Activated T-helper 17 cell treated with anti-CD3 and anti-CD28 coated beads, Interleukin-2, amount 50 U/mL, for 72 hours (primary cell): ENCODE measurements at places on chromosomes 2 and 18. TPM values are rescaled to one million over a fixed set of nuclear protein-coding genes. Genes with fewer than 3 reads are reported as not detected.

Gene MAP3K19
- not detected for total RNA-seq

DNA sequence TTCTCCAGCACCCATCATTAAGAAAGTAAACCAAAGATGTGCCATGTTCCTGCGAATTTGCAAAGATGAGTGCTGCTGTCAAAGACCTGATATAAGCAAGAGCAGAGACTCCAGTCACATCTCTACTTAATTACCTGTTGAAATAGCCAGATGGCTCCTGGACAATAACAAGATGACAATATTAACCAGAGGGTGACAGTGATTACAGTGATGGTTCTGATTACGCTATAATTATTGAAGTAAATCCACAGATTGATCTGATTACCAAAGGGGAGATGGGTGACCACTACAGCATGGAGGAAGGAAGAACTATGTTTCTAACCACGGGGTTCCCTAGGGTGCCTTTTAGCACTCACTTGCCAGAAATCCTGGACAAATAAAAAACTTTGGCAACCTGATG, 36.5 kb upstream of the AFF3 start:
- no peak for ATAC-seq

Gene SERPINE2
- total RNA-seq: 25.4 TPM

- ATAC-seq: peak; percentile 76
Measured at GRCh38 chr2:201730651-201731285, 32.3 kb upstream of the MPP4 start.

Gene CPO
- total RNA-seq: not detected

DNA sequence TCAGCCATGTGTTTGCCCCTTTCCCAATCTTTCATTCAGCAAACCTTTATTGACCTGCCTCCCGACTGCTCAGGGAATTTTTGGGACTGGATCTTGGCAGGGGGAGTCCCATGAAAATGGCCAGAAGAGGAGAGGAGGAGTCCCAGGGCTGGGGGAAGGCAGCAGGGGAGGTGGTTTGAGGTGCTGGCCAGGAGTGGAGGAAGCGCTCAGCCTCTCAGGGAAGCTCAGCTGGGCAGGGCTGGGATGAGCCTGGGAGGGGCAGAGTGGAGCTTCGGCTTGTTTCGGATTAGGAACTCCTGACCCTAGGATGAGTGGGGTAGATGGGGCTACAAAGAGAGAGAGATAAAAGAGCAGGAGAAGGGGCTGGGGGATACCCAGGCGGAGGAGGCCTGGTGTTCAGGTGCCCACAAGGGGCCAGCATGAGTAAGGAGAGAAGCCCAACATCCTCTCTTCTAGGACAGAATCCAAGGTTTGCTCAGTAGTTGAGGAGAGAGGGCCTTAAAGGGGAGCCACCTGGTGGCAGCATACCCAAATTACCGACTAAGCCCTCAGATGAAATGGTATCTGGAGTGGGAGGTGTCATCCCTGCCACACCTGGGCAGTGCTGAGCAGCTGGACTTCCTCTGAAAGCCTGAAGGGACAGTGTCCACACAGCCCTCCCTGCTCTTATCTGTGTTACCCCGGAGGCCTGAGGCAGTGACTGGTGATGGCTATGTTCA, 91.1 kb downstream of the INHBB start:
- peak; percentile 31 for ATAC-seq

Gene DSG2
- 0.11 TPM for total RNA-seq

- no peak for ATAC-seq
Measured at GRCh38 chr2:148305476-148305875, 284.6 kb downstream of the MBD5 start.

Gene GAREM1
- total RNA-seq: 0.32 TPM

GRCh38 chr18:58272209-58272608, 228.2 kb downstream of the NEDD4L start:
- no peak for ATAC-seq

Gene MRO
- not detected for total RNA-seq

DNA sequence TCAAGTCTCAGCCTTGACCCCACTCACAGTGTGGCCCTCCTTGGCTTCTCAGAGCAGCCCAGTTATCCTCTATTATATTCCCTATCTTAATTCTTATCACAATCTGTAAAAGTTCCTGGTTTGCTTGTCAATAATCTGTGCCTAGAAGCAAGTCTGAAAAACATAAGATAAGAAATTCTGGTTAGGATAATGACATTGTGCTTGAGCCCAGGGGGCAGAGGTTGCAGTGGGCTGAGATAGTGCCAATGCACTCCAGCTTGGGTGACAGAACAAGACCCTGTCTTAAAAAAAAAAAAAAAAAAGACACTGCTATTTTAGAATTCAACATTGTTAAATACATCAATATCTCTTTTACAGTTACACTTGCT, 63.9 kb downstream of the TMEM131 start:
- no peak for ATAC-seq

- no peak for ATAC-seq
Measured at GRCh38 chr18:38895560-38895959, 1330.0 kb upstream of the CELF4 start.

DNA sequence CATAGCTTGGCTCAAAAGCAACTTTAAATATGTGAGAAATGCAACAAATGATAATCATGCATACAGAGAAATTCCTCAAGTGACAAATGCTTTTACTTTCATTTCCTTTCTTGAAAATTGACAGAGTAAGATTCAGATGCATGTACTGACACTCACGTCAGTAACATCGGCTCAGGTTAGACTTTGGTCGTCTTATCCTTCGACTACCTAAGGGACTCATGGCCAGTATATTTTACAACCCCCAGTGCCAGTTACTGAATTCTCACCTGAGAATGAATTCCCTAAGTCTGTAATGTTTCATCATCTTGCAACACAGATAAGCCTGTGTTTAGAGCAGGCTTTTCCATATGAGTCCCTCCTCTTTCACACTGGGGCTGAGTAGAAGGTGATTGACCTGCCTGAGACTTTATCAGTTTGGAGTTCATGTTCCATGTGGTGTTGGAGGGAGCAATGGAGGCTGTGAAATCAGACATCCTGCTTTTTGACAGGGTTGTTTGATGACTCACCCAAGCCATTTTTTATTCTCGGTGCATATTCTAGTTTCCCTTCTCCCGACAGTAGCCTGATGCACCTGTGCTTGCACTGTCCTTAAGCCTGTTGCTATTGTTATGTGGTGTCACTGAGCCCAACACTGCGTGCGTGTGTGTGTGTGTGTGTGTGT, 30.5 kb upstream of the ATP8B1 start:
- peak; percentile 46 for ATAC-seq

DNA sequence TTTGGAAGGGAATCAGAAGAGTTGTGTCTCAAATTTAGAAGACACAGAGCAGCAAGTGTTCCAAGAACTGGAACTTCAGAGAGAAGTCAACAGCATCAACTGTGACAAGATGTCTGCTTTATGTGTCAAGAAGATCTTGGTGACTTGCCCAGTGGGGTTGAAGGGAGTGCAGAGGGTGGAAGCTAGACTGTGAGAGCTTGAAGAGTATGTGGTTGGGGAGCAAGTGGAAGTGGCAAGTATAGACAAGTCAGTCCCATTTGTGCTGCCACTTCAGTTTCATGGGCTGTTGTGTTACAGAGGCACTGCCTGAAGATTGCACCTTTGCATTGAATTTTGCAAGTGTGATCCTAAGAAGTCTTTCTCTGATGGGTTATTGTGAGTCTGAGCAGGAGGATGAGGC, 68.7 kb upstream of the MC2R start:
- ATAC-seq: no peak

- ATAC-seq: no peak
Measured at GRCh38 chr2:3758906-3759305, 55.5 kb downstream of the DCDC2C start.

GRCh38 chr2:172947461-172948153, 128.0 kb upstream of the MAP3K20 start:
- ATAC-seq: no peak

Gene NAT8
- total RNA-seq: not detected

DNA sequence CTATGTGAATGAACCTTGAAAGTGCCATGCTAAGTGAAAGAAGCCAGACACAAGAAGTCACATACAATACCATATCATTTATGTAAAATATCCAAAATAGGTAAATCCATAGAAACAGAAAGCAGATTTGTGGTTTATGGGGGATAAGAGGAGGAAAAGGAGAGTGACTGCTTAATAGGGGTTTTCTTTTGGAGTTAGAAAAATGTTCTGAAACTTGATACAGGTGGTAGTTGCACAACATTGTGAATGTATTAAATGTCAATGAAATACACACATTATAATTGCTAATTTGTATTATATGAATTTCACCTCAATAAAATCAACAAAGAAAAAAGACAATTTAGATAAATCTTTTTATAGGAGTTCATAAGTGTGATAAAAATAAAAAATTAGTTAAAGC, 37.1 kb downstream of the MEMO1 start:
- ATAC-seq: no peak

- peak; percentile 6 for ATAC-seq
Measured at GRCh38 chr2:48328942-48329723, 200.8 kb upstream of the STON1 start.

- no peak for ATAC-seq
Measured at GRCh38 chr2:120203251-120204021, 19.8 kb downstream of the TMEM185B start.

Gene STK39
- 27.9 TPM for total RNA-seq

DNA sequence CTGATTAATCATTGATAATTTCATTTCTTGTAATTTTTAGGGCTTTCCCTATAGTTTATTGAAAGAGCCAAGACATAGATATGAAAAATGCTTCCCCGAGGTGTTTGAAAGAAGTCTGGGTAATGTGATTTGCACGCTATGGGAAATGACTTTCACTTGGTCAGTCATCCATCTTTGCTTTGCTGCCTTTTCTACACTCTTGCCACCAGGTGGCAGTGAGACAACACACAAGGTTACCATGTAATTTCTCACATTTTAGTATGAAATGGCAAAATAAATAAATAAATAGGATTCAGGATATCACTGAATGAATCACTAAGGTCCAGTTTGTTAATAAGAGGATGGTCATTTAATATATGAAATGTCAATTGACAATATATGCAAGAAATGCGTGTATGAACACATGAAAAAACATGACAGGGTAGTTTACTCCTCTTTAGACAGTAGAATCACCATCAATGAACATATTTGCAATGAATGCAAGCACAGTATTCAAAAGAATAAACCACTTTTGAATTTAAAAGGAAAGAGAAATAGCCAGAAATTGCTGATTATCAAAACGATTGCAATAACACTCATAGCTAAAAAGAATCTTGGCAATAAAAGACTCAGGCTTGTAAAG, 52.2 kb upstream of the KCNH7 start:
- ATAC-seq: peak; percentile 37

- no peak for ATAC-seq
Measured at GRCh38 chr18:61993831-61994230, 101.0 kb upstream of the RNF152 start.

GRCh38 chr2:168949324-168949723, 48.2 kb downstream of the G6PC2 start:
- ATAC-seq: no peak

GRCh38 chr2:233638836-233639235, 2.6 kb downstream of the UGT1A10 start:
- ATAC-seq: no peak

DNA sequence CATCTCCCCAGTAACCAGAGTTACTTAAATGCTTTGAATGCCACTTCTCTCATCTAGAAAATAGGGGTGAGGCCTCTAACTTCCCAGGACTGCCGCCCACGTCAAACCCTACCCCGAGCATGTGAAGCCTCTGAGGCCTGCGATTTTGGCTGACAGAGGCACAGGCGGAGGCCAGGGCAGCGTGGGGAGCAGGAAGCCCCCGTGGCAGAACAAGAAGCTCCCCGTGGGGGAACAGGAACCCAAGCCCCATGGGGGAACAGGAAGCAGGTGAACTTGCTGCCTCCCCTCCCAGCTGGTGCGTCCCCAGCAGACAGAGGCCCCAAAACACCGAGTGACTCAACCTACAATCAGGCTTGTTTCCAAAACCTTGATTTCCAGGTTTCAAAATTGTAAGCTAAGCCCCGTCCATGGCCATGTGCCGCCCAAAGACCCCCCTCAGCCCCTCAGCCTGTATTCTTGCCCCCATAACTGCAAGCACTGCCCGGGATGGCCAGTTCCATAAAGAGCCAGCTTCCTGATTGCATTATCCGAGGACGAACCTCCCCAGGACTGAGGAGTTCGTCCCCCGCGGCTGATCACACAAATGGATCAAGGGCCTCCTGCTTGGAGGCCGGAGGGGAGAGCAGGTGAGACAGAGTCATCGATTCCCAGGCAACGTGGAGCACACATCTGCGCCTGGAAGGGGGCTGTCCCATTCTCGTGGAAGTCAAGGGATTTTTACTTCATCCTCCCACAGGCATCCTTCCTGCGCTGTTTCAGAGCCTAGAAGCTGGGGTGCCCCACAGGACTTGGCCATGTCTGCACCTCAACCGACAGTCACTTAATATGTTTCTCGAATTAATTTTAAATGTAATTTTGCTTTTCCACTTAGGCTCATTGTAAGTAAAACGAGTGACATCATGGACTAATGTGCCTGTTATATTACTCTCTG, 36.3 kb upstream of the CTDP1 start:
- ATAC-seq: no peak

Gene TMX3
- 56.4 TPM for total RNA-seq

Gene MSH6
- 88.9 TPM for total RNA-seq

Gene FAM110C
- 23.6 TPM for total RNA-seq

Gene PXDN
- not detected for total RNA-seq

Gene RNF152
- total RNA-seq: not detected

DNA sequence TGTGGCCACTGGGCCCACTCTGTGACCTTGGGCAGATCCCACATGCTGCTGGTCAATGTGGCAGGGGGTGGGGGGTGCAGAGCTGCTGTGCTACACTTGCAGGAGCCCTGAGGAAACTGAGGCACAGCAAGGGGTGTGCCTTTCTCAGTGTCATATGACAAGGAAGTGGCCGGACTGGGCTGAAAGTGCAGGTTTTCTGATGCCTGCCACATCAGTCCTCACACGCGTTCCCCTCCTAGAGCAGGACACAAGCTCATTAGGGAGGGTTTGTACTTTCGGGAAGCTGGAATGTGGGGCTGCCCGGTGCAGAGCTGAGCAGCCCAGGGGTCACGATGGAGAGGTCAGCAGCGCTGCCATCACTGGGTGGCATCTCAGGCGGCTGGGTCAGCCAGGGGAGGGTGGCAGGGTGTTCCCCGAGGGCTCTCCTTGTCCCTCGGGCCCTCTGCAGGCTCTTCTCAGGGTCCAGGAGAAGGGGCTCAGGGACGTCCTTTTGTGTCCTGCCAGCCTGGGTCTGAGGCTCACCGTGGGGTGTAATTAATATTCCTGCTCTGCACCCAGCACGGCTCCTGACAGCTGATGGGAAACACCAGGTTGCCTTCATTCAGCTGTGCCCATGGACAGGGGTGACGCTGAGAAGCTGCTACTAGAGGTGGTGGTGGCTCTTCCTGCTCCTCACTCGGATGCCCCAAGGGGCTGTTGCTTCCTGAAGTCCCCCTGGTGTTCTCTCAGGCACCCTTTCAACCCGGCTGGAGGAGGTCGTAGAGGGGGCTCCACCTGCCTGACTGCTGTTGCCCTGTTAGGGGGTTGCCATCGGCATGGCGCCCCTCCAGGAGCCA, 62.1 kb upstream of the HDAC4 start:
- ATAC-seq: no peak

GRCh38 chr18:48762836-48763718, 187.7 kb downstream of the SMAD7 start:
- no peak for ATAC-seq

GRCh38 chr2:173906626-173907025, 58.5 kb downstream of the SP3 start:
- no peak for ATAC-seq
